ENCODE measurements at places on chromosomes 1 and 21. TPM values are rescaled to one million over a fixed set of nuclear protein-coding genes. Genes with fewer than 3 reads are reported as not detected.

The TOMM20 gene
- 83.4 TPM for total RNA-seq

The SLFNL1 gene
- 0.46 TPM for total RNA-seq

The MAP10 gene
- 1.4 TPM for total RNA-seq

The COL16A1 gene
- total RNA-seq = 35.6 TPM

The FBLIM1 gene
- total RNA-seq = 446 TPM

The C1orf122 gene
- total RNA-seq = 21.1 TPM

The FCRL5 gene
- total RNA-seq = not detected

The MTARC1 gene
- 1.3 TPM for total RNA-seq

The CD101 gene
- 0.15 TPM for total RNA-seq

The HSD3B2 gene
- total RNA-seq = not detected

The GPR25 gene
- total RNA-seq = not detected
